ENCODE measurements at places on chromosomes 12 and 14. TPM values are rescaled to one million over a fixed set of nuclear protein-coding genes. Genes with fewer than 3 reads are reported as not detected.

DNA sequence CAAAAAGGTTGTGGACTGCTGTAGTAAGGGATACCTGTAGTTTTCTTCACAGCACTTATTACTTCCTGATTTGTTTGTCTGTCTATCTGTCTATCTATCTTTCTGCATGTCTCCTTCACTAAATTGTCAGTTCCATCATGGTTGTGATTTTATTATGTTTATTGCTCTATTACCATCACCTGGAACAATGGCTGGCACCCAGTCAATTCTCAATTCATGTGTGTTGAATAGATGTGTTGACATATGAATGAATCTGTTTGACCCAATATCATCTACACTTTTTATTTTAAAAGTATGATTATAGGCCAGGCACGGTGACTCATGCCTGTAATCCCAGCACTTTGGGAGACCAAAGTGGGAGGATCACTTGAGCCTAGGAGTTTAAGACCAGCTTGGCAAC is 224.4 kb downstream of the NUBPL start:
- no peak for DNase-seq

GRCh38 chr12:113555226-113555625 is 83.6 kb upstream of the LHX5 start:
- DNase-seq: no peak

GRCh38 chr12:93015871-93016751 is 87.0 kb upstream of the EEA1 start:
- no peak for DNase-seq

DNA sequence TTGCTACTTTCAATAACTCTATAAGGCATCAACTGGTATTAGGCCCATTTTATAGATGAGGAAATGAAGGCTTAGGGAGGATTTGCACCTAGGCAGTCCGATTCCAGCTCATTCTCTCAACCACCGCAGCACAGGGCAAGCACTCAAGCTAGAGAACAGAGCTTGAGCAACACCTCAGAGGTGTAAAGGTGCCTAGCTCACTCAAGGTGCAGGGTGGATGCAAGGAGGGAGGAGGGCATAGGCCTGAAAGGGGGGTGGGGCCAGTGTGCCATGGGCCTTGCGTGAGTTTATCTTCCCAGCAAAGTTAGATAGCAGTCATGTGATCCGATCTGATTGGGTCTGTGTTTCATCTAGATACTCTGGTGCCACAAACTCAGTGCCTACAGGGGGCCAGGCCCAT is 10.2 kb upstream of the EMP1 start:
- DNase-seq: no peak

PUS7L gene
- 9.1 TPM for total RNA-seq

DNA sequence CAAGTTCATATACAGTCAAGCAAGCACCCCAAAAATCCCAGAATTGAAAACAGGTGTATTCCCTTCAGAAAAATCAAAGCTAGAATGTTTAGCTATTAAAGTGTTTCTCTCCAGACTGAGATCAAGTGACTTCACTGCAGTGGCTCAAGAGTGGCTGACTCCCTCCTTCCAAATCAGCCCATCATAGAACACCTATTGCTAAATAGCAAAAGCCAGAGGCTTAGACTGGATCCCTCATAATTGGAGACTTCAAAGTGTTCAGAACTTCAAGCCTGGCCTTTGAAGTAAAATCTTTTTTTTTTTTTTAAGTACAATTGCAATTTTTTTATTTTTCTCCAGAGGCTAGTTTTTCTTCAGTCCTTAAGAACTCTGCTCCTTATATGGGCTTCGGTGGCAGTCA is 50.0 kb upstream of the CERS5 start:
- no peak for DNase-seq

DNA sequence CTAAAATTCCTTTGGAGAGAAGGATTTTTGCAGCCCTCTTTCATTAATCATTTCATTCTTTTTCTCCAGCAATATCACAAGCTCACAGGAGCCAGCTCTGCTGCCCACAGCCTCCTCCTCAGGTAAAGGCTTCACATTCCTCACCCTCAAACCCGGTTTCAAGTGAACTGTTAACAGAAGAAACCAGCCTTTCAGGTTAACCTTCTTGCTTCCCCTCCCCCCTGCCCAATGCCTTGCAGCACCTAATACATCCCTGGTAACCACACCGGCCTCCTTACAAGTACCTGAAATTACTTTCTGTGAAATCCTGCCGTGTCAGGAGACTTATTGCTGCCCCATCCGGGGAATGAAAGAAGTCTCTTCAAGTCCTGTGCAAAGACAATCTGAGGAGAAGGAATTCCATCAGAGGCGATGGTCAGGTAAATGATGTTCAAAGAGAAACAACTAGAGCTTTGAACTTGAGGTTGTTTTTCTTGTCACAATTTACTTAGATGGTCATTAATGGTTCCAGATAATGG is 111.2 kb downstream of the MYRFL start:
- DNase-seq: no peak

GRCh38 chr12:32497864-32498263 is 98.5 kb downstream of the FGD4 start:
- DNase-seq: no peak

DNA sequence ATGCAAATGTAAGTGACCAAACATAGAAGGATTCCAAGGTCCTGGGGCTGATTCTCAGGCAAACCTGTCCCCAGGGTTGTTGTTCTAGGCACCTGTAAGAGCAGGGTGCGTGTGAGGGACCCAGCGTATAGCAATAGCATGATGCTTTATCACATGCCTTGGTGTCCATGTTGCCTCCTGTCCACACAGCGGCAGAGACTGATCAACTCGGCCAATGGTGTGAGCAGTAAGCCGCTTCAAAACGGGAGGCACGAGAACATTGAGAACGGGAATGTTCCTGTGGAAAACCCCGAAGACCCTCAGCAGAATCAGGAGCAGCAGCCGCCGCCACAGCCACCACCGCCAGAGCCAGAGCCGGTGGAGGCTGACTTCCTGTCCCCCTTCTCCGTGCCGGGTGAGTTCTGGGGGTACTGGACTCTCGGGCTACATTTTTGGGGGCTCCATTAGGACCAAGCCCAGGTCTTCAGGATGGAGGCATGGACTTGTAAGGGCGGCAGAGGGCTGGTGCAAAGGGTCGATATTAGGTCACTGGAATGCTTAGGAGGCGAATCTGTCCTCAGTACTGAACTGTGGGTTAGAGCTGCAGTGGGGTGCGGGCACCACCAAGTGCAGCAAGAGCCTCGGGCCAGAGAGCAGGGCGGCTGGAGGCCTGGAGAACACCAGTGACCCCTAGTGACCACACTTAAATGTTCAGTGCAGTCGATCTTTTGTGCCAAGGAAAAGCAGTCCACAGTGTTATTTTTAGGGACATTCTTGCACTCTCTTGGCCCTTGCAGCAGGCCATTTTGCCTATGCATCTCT is 57.2 kb upstream of the RIN3 start:
- DNase-seq: peak; percentile 71

DNA sequence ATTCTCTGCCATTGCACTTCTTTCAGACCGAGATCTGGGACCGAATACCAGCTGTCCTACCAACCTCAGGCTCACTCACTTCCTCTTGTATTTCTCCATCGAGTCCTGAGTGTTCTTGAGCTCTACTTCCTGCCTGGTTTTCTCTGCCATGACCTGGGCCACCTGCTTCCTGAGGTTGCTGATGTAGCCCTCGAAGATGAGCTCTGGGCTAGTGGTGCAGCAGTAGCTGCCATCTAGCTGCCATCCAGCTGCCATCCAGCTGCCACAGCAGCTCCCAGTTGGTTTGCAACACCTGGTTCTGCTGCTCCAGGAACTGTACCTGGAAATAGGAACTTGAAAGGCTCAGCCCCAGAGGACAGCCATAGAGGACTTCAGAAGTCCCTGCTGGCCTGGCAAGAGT is 15.0 kb upstream of the KRT73 start:
- no peak for DNase-seq

SLCO1C1 gene
- 0.30 TPM for total RNA-seq

CLEC7A gene
- total RNA-seq: 17.4 TPM

ACYP1 gene
- 15.4 TPM for total RNA-seq

DDN gene
- 0.30 TPM for total RNA-seq

DNA sequence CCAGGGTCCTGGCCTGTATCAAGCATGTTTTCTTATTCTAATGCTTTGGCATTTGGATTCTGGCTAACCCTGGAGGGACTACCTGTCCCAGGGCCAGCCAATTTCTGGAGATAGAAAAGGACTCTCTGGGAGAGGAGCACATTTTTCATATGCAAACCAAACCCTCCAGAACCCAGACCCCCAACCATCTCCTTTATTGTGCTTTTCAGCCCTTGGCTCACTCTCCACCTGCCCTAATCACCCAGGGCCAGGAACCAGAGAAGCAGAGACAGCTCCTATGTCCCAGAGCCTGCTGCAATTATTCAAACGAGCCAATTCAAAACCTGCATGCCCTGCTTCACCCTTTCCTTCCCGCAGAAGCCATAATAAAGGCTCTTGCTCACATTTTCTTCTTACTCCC is 23.8 kb downstream of the HSPB8 start:
- no peak for DNase-seq

B4GALNT3 gene
- total RNA-seq: 22.2 TPM

TAC3 gene
- total RNA-seq: not detected

- DNase-seq: no peak
Measured at GRCh38 chr14:73686901-73687300, 27.3 kb downstream of the PNMA1 start.

INHBE gene
- not detected for total RNA-seq

DNA sequence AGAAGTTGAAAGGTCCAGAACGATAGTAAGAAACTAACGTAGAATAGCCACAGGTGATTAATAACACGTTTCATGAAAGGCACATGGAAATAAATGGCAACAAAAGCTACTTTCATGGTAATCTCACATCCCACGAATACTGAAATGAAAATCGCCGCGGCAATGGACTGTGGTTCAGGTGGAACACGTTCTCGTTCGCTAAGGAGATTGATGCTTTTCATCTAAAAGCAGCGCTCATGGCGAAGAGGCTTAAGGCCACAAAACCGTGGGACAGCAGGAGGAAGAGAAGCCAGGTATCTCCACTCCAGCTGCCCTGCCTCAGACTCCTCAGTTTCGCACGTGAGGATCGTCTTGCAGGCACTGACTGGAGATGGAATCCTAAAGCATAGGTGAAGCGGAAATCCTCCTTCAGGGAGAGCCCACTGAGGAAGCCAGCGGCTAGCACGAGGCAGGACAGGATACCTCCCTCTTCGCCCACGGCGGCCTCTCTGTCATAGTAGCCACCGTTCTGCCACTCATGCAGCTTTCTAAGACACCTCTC is 696 bp upstream of the GPHN start:
- DNase-seq: no peak

TAS2R42 gene
- total RNA-seq: not detected

GRCh38 chr14:100547633-100548294 is 39.5 kb downstream of the BEGAIN start:
- DNase-seq: peak; percentile 68

AEBP2 gene
- total RNA-seq: 73.9 TPM

TPPP2 gene
- total RNA-seq: not detected

DNA sequence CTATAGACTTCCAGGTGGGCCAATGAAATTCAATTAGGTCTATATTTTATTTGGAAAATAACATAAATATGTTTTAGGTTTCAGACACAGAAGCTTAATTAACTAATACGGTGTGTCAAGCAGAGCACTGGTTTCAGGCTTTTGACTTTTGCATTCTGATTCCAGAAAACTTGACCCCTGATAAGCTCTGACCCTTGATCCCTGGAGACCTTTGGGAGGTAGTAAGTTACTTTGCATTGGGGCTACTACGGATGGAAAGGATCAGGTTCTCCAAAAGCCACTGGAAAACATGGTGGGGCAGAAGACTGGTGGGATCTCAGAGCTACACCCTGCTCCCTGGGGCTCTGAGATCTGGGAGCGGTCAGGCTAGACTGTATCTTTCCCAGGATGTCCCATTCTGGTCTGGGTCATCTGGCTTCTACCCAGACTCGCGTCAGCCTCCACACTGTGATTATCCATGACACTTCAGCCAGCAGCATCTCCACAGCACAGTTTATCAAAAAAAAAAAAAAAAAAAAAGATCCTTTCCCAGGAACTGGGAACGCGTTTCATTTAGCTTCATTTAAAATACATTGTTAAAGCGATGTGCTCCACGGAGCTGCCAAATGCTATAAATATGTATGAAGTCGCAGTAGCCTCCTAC is 17.8 kb upstream of the EMP1 start:
- DNase-seq: no peak

GRCh38 chr14:29353513-29353912 is 574.1 kb downstream of the PRKD1 start:
- DNase-seq: no peak

SP1 gene
- 55.5 TPM for total RNA-seq

- peak; percentile 7 for DNase-seq
Measured at GRCh38 chr14:36238666-36239363, 62.3 kb upstream of the PTCSC3 start.

- no peak for DNase-seq
Measured at GRCh38 chr14:94213741-94214140, 39.6 kb downstream of the PPP4R4 start.

DNA sequence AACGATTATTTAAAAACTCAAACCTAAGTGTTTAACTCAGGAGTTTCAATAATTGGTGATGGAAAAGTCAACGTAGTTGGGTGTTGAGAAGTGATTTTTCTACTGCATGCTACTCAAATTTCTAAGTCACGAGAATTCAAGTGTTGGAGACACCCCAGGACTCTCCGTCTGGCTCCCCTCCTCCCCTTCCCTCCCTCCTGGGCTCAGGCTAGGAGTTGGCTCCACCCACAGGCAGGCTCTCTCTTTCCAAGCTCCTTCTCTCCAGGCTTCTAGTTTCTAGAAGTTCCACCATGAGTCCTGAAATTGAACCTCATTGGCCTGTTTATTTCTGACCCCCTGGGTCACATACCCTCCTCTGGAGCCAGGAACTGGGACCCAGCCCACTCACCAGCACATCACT is 73.0 kb downstream of the TMEM132D start:
- DNase-seq: no peak

TMPO gene
- 124 TPM for total RNA-seq

CARMIL3 gene
- 1.2 TPM for total RNA-seq

GRCh38 chr12:86601550-86602308 is 345.5 kb upstream of the MGAT4C start:
- peak; percentile 51 for DNase-seq

GRCh38 chr12:106086696-106087095 is 52.1 kb downstream of the NUAK1 start:
- DNase-seq: no peak

TEX52 gene
- not detected for total RNA-seq

DNA sequence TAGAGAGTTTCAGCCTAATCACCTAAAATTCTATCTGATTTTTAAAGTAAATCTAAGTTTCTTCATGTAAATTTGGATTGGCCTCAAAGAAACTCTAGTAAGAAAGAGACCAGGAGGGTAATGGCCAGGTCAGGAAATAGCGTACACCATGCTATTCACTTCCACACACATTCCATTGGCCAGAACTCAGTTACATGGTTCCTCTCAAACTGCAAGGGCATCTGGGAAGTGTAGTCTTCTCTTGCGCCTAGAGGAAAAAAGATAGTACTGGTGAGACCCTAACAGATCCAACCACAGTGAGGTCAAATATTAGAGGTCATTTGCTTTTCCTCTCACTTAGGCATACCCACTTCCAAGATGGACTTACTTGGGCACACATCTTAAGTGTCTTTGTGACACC is 39.1 kb downstream of the MBIP start:
- no peak for DNase-seq

DNA sequence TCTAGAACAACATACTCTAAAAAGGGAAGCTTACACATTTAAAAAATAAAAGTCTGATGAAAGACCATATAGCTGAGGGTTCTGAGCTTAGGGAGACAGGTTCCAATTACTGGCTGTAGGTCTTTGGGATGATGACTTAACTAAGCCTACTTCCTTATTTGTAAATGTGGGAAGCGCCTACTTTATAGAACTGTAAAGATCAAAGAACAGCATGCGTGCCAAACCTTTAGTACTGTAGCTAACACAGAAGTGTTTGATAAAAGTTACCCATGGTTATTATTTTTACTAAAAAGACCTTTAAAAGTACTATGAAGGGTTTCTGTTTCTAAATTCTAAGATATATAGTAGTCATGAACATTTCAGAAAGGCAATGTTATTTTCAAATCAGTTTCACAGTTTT is 35.7 kb downstream of the STK38L start:
- no peak for DNase-seq
